ENCODE measurements at places on chromosomes 11 and 22.

DNA sequence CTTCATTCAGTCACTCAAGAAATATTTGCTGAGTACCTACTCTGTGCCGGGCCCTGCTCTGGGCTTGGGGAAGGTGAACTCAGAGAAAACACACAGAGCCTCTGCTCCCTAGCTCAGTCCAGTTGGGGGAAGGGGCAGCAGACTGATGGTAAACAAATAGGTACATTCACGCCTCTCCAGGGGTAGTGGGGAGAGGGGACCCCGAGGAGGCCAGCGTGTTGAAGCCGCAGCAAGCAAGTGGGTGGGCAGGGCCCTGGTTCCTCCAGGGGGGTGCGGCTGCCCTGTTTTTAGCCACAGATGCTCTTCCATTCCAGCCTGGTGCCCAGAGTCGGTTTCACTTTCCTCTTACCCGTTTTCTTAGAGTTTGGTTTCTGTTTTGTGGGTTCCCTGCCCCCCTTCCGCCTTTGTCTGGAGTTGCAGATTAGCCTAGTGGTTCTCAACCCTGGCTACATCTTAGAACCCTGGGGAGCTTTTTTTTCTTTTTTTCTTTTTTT lies 8.7 kb downstream of the DRAP1 start:
- no peak for DNase-seq

DNA sequence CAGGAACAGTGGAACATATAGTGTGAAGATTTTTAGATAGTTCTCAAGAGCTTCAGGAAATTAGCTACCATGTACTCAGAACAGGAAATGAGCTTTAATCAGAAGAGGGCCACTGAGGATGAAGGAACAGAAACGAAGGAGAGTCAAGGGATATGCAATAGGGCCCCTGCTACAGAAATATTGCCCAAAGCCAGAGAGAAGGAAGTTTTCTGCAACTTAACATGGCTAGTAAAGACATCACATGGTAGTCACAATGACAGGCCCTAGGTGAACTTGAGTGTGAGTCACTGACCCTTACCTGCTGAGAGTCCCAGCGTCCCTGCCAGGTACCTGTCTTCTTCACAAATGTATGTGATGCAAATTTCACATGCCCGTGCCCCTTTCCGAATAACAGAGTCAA lies 25.2 kb upstream of the CARD16 start:
- no peak for DNase-seq

- DNase-seq = no peak
These were observed 396.9 kb downstream of the RAB38 start for GRCh38 chr11:87778357-87778756.

DNA sequence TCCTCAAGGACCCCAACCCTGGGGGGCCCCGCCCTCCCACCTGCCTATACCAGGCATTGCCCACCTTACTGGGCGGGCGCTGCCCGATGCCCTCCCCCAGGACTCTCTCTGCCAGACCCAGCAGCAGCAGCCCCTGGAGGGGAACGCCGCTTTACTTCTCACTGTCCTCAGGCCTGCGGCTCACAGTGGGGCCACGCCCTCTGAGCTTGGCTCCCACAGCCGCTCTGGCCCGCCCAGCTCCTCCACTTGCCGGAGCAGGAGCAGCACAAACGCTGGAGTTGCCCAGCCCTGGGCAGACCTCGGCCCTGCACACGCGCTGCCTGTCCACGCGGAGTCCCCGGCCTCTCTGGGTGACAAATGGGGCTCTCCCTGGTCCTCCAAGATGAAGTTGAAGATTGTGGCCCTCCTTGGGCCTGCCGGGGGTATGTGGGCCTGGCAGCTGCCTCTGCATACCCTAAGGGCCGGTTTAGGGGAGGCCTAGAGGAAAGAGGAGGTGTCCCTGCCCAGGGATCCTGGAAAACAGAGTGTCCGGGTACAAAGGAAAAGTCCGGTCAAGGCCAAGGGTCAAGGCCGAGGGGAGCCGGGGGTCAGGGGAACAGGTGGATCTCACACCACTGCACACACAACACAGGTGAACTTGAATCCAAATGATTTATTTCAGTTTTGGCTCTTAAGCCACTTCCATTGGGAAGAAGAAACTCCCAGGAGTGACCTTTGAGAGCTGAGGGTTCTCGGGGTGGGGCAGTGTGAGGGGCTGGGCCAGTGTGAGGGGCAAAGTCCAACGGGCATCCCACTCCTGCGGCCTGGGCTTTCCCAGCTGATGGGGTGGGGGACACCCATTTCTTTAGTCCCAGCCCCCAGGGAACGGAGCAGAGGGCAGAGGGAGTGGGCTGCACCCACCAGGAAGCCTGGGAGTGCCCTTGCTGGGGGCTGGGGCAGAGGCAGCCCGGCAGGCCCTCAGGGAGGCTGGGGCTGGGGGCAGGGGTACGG lies 674 bp upstream of the BAIAP2L2 start:
- peak; percentile 14 for DNase-seq

DNA sequence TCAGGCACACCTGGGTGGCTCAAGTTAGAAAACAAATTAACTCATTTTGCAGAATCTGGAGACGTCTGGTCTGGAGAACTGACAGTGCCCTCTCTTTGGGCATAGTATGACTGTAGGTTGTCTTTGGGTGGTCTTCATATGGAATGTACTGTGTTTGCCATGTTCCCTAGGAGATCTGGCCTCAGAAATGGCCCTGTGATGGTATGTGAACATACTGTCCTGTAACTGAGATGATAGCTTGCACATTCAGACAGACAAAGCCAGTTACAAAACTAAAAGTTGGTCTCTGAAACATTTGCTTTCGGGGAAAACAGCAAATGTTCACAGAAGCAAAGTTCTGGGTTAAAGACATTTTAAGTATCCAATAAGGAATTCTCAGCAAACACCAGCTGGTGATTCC lies 29.7 kb downstream of the CD44 start:
- no peak for DNase-seq

- no peak for DNase-seq
These were observed 41.5 kb upstream of the CYP2D6 start for GRCh38 chr22:42171946-42172719.
